ENCODE measurements at places on chromosomes 7 and 10.
A peak's percentile ranks its signal among the peaks of the same experiment; 100 is the strongest.

- peak; percentile 14 for DNase-seq
These were observed 77.5 kb downstream of the CDK13 start for GRCh38 chr7:40027545-40027944.

DNA sequence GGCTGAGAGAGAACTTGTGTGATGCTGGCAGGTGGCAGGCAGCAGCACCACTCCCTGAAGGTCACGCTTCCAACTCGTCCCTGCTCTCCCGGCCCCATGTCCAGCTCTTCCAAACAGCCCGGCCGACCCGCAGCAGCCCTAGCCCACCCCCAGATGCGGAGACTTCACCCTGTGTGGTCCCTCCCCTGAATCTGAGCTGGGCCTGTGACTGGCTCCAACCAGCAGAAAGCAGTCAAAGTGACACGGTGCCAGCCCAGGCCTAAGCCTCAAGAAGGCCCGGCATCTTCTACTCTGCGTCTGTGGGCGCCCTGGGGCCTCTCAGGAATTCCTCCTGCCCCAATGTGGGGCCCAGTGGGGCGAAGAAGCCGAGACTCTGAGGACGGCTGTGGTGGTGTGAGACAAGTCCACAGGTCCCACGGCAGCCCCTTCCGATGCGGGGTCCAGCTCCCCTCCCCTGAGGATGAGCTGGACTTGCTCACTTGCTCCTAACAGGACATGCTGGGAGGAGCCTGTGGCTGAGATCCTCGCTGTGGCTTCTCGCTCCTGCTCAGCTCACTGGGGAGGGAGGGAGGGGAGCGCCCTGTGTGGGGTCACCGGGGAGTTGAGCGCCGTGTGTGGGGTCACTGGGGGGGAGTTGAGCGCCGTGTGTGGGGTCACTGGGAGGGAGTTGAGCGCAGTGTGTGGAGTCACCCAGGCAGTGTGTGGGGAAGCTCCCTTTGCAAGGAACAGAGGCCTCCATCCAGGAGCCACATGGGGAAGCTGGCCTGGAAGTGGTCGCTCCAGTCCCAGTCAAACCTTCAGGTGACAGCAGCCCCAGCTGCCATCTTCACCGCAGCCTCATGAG is 9.5 kb downstream of the STK32C start:
- no peak for DNase-seq

DNA sequence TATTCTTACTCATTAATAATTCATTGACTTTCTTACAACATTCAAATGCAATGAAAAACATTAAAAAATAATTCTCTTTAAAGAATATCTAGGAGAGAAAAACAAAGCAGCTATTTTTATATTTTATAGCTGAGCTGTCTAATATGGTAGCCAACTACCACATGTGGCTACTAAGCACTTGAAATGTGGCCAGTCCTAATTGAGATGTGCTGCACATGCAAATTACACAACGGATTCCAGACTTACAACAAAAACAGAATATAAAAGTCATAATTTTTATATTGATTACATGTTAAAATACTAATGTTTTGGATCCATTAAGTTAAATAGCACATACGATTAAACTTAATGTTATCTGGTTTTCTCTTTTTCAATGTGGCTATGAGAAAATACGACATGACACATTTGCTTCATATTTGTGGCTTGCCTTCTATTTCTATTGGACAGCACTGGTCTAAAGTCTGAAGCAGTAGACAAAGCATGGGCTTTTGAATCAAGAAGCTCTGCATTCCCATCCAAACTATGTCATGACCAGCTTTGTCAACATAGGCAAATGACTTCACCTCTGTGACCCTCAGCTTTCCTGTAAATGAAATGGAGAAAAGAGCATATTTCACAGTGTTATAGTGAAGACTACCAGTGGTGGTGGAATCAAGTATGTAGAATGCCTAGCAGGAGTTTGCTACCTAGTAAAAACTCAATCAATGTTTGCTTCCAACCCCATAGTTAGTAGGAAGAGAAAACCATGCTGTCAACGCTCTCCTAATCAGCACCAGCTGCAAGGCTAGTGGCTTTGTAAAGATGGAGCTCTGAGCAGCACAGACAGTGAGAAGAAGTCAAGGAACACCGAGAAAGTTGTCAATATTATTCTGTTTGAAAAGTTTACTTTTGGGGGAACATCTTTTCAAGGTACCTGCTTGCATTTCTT is 37.1 kb upstream of the GDF10 start:
- DNase-seq = peak; percentile 53

DNA sequence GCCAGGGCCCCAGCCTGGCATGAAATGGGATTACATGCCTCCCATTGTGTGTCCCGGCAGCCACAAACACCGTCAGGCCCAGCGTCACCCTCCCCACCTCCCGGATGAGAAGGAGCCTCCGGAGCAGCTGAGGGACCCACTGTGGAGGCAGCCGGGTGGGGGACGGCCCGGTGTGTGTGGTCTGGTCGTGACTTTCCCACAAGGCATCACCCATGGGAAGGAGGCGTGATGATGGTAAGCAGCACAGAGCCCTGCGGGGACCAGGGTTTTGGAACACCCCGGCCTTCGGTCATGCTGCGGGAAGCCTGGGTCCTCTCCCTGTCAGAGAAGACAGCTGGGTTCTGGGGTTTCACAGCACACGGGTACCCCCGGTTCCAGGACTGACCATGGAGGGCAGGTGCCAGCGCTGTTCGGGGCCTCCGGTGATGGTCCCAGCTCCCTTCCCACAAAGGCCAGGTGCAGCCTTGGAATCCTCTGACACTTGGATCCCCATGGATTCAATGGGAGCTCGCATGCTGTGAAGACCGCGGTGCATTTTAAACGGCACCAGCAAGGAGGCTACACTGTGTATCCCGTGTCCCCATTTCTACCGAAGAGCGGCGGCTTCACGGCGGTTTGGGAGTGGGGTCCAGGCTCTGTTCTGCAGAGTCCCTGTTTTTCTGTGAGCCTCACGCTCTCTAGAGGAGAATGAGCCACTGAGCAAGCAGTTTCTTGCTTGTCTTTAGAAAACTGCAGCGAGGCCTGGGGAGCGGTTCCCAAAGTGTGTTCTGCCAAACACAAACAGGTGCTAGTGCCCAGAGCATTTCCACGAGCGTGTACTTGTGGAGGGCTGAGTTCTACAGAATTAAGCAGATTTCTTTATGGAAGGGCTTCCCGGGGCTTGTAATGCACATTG is 336.0 kb downstream of the ADARB2 start:
- DNase-seq = no peak

- no peak for DNase-seq
These were observed 66.1 kb downstream of the MBL2 start for GRCh38 chr10:52706332-52707070.

GRCh38 chr10:48883701-48884100 is 55.9 kb downstream of the LRRC18 start:
- no peak for DNase-seq

- DNase-seq = peak; percentile 75
These were observed 100.9 kb upstream of the YAE1 start for GRCh38 chr7:39465055-39465929.

Measured in trophoblast cell (in vitro differentiated cells and primary cell).